Left lung (tissue), 14 donors: ENCODE measurements at places on chromosomes 11 and 22.
A peak's percentile ranks its signal among the peaks of the same experiment; 100 is the strongest.

DNA sequence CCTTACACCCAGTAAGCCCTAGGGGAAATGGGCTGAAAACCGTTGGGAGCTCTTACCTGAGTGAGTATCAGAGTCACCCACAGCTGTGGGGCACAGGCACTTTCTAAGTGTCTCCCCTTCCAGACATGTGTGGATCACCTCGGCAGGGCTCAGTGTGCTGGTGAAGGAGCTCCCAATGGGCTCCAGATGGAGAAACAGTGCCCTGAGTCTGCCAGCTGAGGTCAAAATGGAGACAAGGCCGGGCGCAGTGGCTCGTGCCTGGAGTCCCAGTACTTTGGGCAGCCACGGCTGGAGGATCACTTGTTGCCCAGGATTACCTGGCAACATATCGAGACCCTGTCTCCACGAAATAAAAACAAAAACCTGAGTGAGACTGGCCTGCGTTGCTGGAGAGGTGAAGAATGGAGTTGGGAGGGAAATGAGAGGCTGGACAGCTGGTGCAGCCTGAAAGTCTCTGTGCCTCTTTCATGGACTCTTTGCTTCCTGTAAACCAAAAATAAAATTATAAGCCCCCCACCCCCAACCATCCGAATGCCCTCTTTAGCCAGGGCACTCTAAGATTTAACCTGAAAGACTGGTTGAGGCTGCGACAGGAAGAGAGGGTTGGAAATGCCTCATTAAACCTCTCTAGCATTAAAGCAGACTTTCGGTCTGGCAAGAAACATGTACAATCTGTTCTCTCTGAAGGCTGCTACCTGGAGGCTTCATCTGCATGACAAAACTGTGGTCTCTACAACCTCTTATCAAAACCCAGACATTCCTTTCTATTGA is 111.8 kb downstream of the SNX19 start:
- H3K4me1 ChIP-seq = no peaks in the 10 kb centered on the region
- H3K4me3 ChIP-seq = no peak overlapping the region
- no peaks in the 10 kb centered on the region for H3K27me3 ChIP-seq
- no peak overlapping the region for H3K27ac ChIP-seq

- DNase-seq = no peak
- H3K27ac ChIP-seq = no peak overlapping the region
- H3K4me3 ChIP-seq = no peak overlapping the region
- no peaks in the 10 kb centered on the region for H3K36me3 ChIP-seq
- H3K4me1 ChIP-seq = no peaks in the 10 kb centered on the region
These were observed 513.6 kb downstream of the METTL15 start for GRCh38 chr11:28621753-28622152.

DNA sequence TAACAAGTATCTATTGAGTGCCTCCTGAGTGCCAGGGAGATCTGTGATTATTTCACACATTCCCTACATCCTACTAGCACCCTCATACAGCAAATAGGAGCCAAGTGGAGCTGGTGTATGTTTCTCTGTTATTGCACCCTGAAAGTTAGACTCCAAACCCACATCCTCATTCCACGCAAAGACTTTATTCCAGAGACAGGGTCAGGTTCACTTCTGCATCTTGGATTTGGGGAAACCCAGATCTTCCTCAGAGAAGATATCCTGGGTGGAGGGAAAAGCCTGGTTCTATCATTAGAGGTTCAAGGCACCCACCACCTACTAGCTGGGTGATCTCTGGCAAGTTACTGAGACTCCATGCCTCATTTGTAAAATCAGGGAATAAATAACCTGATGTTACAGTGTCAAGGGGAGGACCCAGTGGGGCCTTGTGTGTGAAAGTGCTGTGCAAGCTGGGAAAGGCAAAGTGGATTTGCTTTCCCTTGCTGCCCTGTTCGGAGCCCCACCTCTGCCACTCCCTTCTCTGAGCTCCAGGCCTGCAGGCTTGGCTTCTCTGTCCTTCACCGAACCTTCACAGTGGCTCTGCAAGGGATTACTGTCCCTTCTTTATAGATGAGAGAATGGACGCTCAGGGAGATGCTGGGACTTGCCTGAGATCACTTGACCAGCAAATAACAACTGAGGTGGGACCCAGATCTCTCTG is 991 bp upstream of the SLCO2B1 start:
- no peaks in the 10 kb centered on the region for H3K27me3 ChIP-seq
- DNase-seq = no peak
- no peak overlapping the region for H3K4me3 ChIP-seq
- H3K27ac ChIP-seq = no peak overlapping the region
- H3K36me3 ChIP-seq = no peaks in the 10 kb centered on the region

DNA sequence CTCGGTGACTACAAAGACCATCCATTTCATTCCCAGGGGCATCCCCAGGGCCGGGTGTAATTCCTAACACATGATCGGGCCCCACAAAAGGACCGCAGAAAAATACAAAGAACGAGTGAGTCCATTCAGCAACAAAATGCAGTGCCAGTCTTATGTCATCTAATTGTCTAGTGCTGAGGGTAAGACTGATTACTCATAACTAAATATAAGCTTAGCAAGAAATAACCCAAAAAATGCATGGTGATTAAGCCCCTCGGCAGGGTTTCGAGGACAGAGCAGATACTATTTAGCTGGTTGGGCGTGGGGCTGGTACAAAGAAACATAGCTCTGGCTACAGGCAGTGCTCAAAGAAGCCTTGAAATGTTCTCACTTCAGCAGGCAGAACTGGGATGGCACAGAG is 1078.9 kb downstream of the OPCML start:
- H3K4me1 ChIP-seq = no peaks in the 10 kb centered on the region
- H3K27ac ChIP-seq = no peak overlapping the region
- H3K27me3 ChIP-seq = no peaks in the 10 kb centered on the region
- no peak for DNase-seq
- no peak overlapping the region for H3K4me3 ChIP-seq

DNA sequence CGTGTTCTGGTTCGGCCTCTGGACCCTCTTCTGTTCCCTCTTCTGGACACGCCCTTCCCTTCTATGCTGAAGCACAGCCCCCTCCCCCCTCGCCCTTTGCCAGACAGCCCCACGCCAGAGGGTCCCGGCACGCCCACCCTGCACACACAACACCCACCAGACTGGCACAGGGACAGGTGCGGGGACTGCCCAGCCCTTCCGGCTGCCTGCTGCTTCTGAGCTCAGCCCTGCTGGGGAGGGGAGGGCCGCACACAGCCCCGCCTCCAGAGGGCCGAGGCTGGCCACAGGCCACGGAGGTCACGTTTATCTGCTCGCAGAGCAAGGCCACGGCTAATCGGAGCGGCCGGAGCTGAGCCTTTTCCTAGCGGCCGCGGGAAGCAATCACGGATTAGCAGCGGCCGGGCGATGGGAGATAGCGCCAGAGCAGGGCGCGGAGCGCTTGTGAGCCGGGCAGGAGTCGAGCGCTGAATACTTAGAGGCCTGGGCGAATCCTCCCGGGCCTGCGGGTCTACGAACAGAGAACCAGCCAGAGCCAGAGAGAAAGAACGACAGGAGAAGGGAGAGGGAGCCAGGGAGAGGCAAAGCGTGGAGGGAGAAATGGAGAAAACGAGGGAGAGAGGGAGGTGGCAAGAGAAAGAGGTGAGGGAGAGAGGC is 21.5 kb downstream of the OTUB1 start:
- H3K27ac ChIP-seq = no peak overlapping the region
- H3K27me3 ChIP-seq = no peaks in the 10 kb centered on the region
- peak; percentile 37 for DNase-seq
- peaks cover 14% of the 10 kb centered on the region for H3K4me1 ChIP-seq
- H3K36me3 ChIP-seq = no peaks in the 10 kb centered on the region

DNA sequence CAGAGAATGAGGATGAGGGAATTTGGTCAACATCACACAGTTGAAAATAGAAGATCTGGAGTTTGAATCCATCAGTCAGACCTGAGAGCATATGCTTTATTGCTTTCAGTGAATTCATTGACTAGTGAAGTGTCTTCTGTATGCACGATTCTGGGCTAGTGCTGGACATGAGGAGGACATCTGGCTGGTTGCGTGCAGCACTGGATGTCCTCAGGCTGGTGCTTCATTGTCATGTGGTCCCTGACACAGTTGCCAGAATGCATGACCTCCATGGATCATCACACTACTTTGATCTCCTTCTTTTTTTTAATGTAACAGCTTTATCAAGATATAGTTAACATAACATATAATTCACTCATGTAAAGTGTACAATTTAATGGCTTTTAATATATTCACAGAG is 44.5 kb upstream of the MMP7 start:
- no peak for DNase-seq
- no peaks in the 10 kb centered on the region for H3K27me3 ChIP-seq
- H3K27ac ChIP-seq = no peak overlapping the region
- no peaks in the 10 kb centered on the region for H3K36me3 ChIP-seq
- no peaks in the 10 kb centered on the region for H3K4me1 ChIP-seq
- no peak overlapping the region for H3K4me3 ChIP-seq

DNA sequence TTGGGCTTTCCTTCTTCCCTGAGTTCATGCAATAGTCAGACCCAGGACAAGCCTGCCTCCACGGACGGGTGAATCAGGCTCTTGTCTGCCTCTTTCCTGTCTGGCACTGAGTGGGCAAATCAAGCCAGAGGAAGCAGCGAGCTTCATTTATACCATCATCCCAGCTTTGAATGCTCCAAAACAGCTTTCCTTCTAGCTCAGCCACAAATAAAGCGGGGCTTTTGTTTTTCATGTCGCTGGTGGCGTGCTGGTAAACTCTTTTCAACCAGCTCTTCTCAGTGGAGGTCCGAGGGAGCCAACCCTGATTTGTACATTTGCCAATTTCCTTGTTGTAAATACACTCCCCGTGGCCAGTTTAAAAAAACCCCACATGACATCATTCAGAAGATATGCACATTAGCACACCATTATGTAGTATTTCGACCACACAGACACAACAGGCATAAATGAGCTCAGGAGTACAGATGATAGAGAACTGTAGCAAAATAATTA is 8.6 kb downstream of the C11orf91 start:
- no peak overlapping the region for H3K4me3 ChIP-seq
- H3K4me1 ChIP-seq = peaks cover 16% of the 10 kb centered on the region
- peak; percentile 86 for DNase-seq

GRCh38 chr11:64357904-64358535 is 942 bp upstream of the RPS6KA4 start:
- H3K4me1 ChIP-seq = peaks cover 50% of the 10 kb centered on the region
- H3K36me3 ChIP-seq = peaks cover 51% of the 10 kb centered on the region

DNA sequence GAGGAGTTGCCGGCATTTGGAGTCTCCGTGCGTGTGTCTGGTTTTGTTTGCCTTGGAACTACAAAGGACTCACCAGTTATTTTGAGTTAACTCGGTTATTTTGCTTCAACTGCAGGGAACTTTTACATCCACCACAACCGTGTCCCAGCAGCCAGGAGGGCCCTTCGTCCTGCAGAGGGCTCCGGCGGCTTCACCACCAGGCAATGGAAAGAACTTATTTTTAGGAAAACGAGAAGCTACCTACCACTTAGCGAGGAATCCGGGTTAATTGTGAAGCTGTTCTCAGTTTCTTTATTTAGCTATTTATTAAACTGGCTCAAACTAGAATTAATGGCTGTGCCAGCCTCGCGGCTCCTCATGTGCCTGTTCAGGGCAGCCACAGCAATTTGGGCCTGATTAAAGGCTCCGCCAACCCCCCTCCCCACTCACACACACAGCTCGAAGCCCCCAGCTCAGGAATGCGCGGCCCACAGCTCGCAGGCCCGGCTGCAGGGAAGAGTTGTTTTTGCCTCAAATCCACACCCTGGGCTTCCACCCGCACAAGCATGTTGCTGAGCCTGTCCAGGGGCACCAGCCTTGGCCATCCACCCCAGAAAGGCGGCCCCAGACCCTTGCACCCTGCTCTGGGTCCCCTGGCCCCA is 55.9 kb upstream of the FGF3 start:
- H3K27ac ChIP-seq = no peak overlapping the region
- no peak overlapping the region for H3K4me3 ChIP-seq
- H3K36me3 ChIP-seq = no peaks in the 10 kb centered on the region

DNA sequence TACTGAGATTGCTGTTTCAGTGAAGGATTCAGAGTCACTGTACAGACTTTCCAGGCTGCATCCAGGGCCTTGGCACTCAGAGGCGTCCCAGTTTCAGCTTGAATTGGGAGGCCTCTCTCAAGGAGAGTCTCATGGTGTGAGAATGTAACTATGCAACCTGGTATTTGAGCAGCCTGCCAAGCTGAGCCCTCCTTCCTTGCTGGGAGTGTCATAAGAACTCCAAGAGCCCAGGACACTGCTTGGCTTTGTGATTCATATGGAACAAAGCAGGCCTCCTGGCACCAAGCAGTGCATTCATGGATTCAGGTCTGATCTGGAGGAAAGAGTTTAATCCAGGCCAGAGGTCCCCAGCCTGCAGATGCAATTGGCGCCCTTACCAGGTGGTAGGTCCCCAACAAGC is 171.7 kb downstream of the DBX1 start:
- no peaks in the 10 kb centered on the region for H3K27me3 ChIP-seq
- H3K4me1 ChIP-seq = no peaks in the 10 kb centered on the region
- peak overlapping the region; percentile 25 for H3K27ac ChIP-seq

- H3K4me1 ChIP-seq = no peaks in the 10 kb centered on the region
- H3K27ac ChIP-seq = no peak overlapping the region
- no peak overlapping the region for H3K4me3 ChIP-seq
- no peaks in the 10 kb centered on the region for H3K36me3 ChIP-seq
- H3K27me3 ChIP-seq = no peaks in the 10 kb centered on the region
- DNase-seq = peak; percentile 17
These were observed 109.1 kb downstream of the KCNQ1 start for GRCh38 chr11:2553886-2554285.

- H3K4me1 ChIP-seq = peaks cover 28% of the 10 kb centered on the region
- no peaks in the 10 kb centered on the region for H3K27me3 ChIP-seq
- no peaks in the 10 kb centered on the region for H3K36me3 ChIP-seq
- no peak for DNase-seq
- H3K27ac ChIP-seq = no peak overlapping the region
These were observed 21.4 kb downstream of the KCNQ1OT1 start for GRCh38 chr11:2678396-2678795.

DNA sequence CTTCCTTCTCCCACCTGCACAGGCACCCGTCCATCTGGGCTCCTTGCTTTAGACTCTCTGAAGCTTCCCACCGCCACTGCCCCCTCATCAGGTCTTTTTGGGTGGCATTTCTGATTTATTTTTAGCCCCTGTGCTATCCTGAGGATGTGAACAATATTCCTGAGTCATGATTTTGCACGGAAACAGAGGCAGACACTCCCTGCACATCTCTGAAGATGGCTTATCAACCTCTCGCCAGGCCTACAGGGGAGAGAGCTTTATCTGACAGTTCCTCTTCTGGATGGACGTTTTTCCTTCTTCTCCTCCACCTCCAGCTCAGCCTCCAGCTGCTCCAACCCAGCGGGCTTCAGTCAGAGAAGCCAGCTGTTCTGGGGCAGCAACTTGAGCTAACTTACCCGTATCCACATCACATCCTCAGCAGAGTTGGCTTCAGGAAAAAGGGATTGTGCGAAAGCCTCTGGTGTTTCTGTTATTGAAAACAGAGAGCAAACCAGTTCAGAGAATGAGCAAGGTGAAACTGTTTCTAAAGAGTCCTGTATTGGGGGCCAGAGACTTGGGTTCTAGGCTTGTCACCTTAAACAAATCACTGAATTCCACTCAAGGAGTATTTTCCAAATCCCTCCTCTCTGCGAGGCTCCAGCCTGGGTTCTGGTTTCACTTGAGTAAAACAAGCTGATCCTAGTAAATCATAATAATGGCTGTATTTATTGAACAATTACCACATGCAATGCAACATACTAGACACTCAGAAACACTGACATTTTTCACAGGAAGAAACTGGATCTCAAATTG is 33.1 kb upstream of the ETS1 start:
- DNase-seq = no peak
- no peaks in the 10 kb centered on the region for H3K4me1 ChIP-seq
- no peaks in the 10 kb centered on the region for H3K36me3 ChIP-seq
- H3K4me3 ChIP-seq = no peak overlapping the region
- H3K27ac ChIP-seq = no peak overlapping the region
